ENCODE measurements at places on chromosomes 6 and 20. TPM values are rescaled to one million over a fixed set of nuclear protein-coding genes. Genes with fewer than 3 reads are reported as not detected.

DNA sequence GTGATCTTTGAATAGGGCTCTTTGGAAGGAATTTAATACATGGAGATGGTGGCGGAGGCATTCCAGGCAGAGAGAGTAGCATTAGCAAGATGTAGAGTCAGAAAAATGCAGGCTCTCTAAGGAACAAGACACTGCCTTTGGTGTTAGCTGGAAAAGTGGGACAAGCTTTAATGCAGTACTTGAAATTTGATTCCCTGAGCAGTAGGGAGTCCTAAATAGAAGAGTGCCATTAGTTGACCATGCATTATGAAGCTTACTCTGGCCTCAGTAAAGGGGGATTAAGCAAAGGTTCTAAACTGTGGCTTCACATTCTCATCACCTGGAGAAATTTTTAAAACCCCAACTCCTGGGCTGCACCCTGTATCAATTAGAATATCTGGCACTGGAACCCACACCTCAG is 494.8 kb upstream of the SOX4 start:
- DNase-seq, result no peak

DNA sequence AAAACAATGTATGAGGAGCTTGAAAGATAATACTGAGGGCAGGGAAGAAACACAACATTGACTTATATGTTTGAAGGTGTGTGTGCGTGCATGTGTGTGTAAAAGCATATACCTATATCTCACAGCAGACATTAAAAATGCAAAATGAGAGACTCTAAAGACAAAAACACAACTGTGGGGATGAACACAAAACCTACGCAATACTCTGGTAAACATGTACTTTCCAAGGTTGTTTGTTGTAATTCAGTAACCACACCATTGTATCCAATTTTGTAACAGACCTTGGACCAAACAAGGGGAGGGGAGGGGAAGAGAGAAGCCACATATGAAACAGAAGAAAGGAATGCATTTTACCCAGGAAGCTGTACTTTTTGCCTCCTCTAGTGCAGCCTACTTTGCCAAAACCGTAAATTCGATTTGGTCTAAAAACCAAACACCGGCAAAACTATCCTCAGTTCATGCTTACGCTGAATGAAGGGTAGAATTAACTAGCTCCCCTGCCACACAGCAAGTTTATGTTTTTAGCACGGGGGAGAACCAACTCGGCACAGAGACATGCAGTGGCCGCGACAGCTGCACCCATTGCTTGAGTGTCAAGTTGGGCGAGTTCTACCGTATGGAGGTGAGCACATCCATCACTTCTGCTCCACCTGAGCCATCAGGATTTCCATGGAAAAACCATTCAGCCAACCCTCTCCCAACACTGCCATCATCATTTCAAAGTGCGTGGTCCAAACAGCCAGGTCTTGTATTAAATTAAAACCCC is 50.0 kb downstream of the CNKSR3 start:
- DNase-seq, result no peak

DNA sequence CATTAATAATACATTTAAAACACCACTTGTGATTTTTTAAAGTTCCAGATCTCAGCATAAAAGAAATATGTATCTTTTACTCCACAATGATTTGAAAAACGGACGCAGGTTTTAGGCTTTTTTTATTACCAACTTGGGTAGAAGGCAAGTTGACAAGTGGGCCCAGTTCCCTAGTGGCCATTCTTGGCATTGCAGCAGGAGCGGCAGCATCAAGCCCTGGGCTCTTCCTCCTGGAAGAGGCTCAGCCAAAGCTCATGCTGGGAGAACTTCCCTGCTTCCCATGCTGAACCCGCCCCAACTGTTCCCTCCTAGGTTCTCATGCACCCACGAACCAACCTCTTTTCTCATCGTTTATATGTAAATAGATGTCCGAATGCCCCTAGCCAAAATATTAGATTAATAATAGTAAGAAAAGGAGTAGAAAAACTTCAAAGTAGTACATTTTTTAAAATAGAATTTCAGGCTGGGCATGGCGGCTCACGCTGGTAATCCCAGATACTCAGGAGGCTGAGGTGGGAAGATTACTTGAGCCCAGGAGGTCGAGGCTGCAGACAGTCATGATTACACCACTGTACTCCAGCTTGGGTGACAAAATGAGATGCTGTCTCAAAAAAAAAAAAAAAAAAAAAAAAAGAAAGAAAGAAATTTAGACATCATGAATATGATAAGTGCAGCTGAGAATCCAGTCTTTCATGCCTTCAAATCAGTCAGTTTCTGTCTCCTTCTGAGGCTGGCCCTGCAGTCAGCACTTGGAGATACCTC is 18.2 kb upstream of the MYB start:
- no peak for DNase-seq

DNA sequence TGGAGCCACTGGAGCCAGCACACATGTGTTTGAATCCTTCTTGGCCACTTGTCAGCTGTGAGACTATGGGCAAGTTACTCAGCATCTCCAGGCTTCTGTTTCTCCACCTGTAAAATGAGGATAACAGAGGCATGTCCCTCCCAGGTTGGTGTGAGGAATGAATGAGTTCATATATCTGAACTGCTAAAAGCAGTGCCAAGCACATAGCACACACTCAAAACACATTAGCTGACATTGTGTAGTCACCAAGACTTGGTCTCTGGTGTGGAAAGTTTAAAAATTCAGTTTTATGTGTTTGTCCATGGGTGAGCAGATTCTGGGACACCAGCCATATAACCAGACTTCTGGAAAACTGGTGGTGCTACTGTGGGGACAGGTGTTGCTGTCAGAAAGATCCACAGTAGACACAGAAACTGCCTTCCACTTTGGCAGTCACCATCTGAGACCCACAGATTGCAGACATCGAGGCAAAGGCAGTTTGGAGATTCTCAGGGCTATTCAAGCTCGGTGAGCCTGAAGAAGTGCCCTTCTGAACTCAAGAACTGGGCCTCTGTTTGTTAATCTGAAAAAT is 115.8 kb downstream of the MRPL14 start:
- DNase-seq, result no peak

DNA sequence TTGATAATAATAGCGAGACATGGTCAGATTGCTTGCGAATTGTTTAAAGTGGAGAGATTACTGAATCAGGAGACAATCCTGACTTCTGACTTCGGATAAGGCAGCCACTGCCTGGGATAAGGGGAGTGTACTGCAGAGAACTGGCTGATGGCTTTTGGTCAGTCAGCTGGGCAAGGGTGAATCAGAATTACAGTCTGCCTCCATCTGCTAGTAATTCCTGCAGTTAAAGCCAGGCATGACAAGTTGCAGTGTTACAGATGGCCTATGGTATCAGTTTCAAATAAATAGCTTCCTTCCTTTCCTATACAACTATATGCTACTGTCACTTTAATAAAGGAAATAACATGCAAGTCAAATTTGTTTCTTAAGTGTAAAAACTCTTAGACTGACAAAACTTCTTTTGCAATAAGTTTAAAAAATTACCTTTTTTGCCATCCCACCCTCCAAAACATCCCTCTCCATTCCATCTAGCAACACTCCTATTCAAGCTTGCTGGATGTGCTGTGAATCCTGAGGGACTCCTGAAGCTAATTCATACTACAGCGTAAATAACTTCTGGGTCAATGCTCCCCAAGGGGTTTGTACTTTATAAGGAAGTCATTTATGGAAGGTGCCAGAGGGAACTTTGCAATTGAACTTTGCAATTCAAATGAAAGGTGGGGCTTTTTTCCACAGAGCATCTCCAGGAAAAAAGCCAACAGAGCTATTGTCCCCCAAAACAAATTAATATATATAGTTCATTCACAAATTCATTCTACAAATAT is 245.2 kb downstream of the ADGRB3 start:
- DNase-seq, result no peak

The DEFB132 gene
- not detected for total RNA-seq

The SNAP91 gene
- total RNA-seq, result 3.0 TPM

- DNase-seq, result no peak
These were observed 7.7 kb downstream of the CYP21A2 start for GRCh38 chr6:32045811-32046449.

- DNase-seq, result no peak
These were observed 1273.8 kb upstream of the ADGRB3 start for GRCh38 chr6:67361264-67361663.

The FBXO5 gene
- 6.2 TPM for total RNA-seq

GRCh38 chr6:162546905-162547304 is 180.7 kb downstream of the PRKN start:
- no peak for DNase-seq

- no peak for DNase-seq
These were observed 516.5 kb downstream of the PRKN start for GRCh38 chr6:162211022-162211421.

The SH3BGRL2 gene
- total RNA-seq, result 24.1 TPM

GRCh38 chr6:111080698-111081097 is 6.6 kb upstream of the SLC16A10 start:
- no peak for DNase-seq

GRCh38 chr6:87731818-87732661 is 30.0 kb upstream of the AKIRIN2 start:
- DNase-seq, result peak; percentile 66

- no peak for DNase-seq
These were observed 8.3 kb downstream of the PM20D2 start for GRCh38 chr6:89154131-89154530.

GRCh38 chr6:16698997-16699868 is 62.0 kb downstream of the ATXN1 start:
- DNase-seq, result no peak

The NFATC2 gene
- 24.5 TPM for total RNA-seq

GRCh38 chr6:70033781-70034180 is 167.4 kb downstream of the COL19A1 start:
- no peak for DNase-seq

- DNase-seq, result no peak
These were observed 96.0 kb downstream of the ADTRP start for GRCh38 chr6:11682561-11682975.

GRCh38 chr6:71599359-71599758 is 287.0 kb upstream of the RIMS1 start:
- no peak for DNase-seq

DNA sequence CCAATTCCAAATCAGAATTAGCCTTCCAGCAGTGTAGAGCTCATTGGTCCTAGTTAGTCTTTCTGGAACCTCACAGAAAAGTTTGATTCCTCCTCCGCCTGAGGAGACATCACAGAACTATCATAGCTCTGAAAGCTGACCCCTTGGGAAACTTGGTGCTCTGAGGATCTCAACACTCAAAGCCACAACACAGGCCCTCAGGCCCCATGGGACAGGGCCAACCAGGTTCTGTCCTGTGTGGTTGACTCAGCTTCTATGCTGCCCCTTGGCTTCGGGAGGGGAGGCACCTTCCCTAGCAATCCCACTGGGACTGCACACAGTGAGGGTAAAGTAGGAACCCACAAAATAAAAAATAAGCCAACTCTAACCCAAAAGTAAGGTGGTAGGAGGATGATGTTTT is 237.5 kb upstream of the ECI2 start:
- no peak for DNase-seq

The HSPA12B gene
- 6.5 TPM for total RNA-seq

DNA sequence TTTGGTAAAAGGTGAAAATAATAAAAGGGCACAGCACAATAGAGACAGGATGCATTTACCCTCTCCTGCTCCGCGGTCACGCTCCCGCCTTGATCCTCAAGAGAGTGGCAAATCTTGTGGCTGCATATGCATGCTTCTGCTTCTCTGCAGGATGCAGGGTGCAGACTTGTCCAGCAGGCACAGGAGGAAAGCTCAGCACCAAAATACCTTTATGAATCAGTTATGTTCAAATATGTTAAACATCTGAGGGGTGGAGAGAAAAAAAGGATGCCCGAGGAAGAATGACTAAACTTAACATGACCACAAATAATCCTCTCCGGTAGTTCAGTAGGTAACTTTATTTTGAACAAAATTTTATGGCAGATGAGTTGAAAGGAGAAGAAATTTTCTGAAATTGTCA is 366.1 kb upstream of the SOX4 start:
- DNase-seq, result no peak

DNA sequence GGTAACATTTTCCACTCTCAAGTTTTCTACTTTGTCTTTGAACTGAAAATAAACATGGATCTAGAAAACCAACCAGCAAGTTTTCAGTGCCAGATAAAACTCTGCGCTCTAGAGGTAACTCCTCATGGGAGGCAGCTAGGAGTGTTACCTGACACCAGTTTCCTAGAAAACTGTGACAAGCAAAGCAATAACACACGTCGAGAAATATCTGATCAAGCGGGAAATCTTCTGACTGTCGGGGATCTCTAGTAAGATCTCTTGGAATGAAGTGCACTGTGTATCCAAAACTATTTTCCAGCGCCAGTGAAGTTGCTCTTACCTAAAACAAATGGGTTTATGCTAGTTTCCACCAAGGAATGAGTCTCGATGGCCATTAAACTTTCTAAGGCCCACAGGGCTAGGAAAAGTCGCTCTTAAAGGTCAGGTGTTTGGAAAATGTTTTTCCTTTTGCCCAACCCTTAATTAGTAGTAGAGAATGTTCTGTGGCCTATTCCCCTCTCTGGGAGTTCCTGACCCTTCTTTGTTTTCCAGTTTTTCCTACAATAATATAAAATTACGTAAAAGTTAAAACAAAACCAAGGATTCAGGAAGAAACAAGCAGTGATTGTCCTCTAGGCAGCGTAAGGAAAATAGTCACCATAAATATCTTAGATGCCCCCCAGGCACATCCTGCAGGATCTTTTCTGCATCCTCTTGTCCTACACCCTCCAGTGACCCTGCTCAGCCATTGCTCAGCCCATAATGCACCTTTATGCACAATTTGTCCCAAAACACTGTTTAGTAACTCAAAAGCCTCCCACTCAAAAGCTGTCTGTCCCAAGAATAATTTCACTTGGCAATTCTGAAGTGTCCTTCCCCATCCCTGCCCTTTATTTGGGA is 137.7 kb upstream of the AKAP12 start:
- DNase-seq, result no peak

The LY6G6F gene
- not detected for total RNA-seq

GRCh38 chr6:138588805-138589434 is 89.6 kb upstream of the NHSL1 start:
- no peak for DNase-seq

GRCh38 chr6:31888276-31889258 is 8.9 kb downstream of the EHMT2 start:
- DNase-seq, result no peak

GRCh38 chr20:57592263-57593092 is 27.7 kb downstream of the ZBP1 start:
- no peak for DNase-seq

GRCh38 chr20:50041246-50041873 is 58.6 kb downstream of the SNAI1 start:
- no peak for DNase-seq

- no peak for DNase-seq
These were observed 238.9 kb downstream of the ERMARD start for GRCh38 chr6:169990095-169991030.

DNA sequence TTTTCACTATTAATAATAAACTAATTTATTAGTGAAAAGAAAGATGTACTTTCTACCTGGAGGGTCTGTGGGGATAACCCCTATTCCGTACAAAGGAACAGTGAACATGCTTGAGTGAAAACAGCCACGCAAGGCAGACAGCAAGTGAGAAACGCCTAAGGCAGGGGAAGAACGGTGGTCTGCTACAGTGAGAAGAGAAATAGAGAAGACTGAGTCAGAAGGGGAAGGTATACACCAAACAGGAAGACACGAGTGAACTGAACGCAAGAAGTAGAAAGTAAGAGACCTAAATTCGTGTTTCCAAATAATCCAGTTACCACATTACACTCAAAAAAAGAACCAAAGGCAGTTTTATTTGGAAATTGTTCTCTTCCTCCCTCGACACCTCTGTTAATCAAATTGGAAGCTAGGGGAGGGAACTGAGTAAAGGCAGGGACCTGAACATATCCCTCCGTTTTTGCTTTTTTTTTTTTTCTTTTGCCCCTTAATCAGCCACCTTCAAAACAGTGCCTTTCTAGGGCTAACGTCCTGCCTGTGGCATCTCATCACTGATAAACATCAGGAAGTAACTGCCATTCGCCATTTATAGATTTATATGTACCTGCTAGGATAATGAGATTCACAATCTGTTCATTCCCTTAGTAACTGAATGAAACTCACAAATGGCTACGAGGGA is 48.9 kb downstream of the ATXN1 start:
- DNase-seq, result no peak
